Ecto neural progenitor cell (in vitro differentiated cells): ENCODE measurements at places on chromosomes 1 and 21.

DNA sequence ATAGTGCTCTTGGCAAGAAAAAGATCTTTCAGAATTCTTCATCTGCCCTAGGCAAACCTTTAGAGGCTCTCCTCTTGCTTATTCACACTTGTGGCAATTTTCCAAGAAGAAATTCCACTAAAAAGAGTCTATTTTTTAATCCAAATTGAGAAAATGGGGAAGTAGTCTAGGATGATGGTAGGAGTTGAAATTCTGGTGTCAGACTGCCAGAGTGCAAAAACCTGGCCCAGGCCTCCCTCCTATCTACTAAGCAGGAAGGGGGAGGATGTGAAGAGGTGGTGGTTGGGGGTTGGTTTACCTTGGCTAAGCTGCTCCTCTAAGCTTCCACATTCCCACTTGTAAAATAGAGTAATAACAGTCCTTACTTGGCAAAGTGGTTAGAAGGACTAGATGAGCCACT is 120.6 kb upstream of the KCNJ15 start:
- DNase-seq: no peak

DNA sequence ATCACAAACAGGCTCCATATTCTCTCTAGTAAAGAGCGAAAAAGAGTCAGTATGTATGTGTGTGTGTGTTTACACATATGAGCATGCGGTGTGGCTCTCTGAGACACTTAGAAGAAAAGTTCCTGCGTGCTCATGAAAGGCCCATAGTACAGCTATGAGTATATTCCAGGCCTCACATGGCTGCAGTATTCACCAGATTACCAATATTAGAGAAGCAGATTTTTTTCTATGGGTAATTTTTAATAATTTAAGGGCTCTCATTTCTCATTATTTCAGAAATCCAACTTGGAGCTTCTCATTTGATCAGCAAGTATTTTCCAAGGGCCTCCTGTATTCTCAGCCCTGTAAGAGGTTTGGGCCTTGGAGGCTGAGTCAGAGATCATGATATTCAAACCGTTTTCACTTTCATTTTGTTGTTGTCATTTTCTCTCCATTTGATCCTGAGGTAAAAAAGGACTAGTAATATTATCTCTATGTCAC is 232.9 kb upstream of the SGIP1 start:
- no peak for DNase-seq

DNA sequence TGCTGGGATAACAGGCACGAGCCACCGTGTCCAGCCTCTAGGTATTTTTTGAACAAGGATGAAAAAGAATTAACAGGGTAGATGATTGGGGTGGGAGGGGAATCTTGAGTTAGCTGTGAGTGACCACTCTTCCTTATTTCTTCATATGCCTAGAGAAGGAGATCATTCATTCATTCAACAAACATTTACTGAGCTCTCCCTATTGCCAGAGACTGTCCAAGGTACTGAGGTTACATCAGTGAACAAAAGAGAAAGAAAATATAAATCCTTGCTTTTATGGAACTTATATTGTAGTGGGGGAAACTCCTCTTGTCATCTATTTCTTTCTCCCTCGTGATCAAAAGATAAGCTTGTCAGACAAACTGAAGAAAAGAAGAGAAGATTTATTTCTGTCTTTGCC is 62.9 kb downstream of the S1PR1 start:
- no peak for DNase-seq

GRCh38 chr21:46435786-46436227 is 22.9 kb upstream of the DIP2A start:
- no peak for DNase-seq

- peak; percentile 4 for DNase-seq
Measured at GRCh38 chr1:116157096-116157495, 45.9 kb downstream of the MAB21L3 start.

DNA sequence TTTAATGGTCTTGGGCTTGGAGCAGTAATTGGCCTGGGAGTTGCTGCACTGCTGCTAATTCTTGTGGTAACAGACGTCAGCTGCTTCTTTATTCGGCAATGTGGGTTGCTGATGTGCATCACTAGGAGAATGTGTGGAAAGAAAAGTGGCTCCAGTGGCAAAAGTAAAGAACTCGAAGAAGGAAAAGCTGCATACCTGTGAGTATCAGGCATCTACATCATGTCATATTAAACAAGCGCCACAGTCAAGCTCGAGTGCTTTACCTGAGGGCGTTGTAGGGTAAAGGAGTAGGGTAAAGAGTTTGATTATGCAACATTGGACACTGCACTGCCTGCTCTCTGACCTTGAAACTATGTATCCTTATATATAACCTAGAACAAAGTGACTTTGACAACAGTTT is 510.6 kb downstream of the NCAM2 start:
- no peak for DNase-seq

GRCh38 chr1:26336477-26337205 is 17.3 kb downstream of the CRYBG2 start:
- DNase-seq: peak; percentile 90

DNA sequence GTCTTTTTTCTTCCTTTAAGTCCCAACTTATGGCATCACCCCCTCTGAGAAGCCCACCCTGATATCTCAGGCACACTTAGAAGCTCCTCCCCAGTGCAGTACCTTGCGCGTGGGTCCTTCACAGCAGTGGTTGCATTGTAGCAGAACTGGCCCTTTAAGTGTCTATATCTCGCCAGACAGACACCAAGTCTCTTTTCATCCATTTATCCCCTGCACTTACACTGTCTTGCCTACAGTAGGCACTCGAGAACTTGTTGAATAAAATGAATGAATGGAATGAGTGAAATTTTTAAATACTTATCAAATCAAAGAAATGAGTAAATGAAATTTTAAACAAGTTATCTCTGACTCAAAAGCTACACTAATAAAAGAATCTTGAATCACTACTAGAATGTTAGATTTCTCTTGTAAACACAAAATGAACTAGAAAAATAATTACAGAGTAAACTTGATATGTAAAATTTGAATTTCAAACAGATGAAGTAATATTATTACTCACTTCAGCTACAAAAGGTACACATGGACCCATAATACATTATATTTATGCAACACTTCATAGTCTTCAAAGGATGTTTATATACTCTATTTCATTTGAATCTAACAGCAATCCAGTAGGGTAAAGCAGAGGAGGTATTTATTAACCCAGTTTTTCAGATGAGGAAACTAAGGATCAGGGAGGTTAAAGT is 54.7 kb upstream of the MAN1A2 start:
- no peak for DNase-seq

DNA sequence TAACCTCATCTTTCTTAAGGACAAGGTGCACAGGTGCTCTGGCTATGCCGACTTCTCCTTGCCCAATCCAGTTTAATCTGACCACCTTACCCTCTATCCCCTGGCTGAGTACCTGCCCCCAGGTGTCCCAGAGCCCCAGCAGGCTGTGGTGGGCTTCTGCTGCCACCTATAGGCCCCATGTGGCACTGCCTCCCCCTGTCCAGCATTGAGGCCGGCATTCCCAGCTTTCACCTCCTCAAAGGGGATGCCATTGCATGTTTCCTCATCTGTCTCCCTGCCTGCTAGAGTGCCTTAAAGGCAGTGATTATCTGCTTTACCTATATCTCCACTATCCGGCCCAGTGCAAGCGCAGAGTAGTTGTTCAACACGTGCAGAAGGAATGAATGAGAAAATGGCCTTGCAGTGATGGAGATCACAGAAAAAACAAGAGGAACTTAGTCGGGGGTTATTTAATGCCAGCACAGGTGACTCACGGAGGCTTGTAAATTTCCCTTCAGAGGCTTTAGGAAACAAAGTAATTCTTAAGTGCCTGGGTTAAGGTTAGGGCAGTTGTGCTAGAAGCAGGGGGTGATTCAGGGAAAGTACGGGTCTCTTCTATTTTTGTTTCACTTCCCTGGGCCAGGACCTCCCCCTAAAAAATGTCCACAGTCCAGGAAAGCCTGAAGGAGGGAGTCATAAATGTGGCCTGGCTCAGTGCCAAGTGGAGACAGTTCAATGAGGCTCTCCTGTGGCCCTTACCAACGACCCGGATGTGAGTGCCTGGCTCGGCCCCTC is 131.8 kb upstream of the NGF start:
- peak; percentile 70 for DNase-seq

DNA sequence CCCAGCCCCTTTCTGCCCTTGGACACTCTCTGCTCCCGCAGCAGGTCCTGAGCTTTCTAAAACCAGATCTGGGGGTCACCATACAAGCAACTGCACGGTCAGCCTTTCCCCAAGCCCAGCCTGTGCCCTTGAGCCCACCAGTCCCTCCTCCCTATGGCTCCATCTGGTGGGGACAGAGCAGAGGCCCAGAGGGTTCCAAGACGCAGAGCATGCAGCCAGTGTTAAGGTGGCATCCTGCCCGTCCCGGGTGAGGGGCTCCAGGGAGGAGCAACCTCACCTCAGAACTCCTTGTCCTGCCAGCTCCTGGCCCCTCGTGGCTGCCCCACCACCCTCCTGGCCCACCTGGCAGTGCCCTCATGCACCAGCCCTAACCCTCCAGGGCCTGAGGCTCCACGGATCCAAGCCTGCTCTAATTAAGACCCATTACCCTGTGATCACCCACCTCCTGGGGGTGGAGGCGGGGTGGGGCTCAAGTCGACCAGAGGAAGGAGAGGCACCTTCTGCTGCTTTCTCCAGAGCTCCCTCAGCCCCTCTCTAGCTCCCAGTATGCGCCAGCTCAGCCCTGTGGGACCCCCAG is 8.5 kb downstream of the CHD5 start:
- DNase-seq: no peak

- no peak for DNase-seq
Measured at GRCh38 chr1:18723701-18724411, 93.2 kb downstream of the PAX7 start.

- DNase-seq: peak; percentile 92
Measured at GRCh38 chr1:43172527-43172972, 420 bp downstream of the CFAP57 start.

DNA sequence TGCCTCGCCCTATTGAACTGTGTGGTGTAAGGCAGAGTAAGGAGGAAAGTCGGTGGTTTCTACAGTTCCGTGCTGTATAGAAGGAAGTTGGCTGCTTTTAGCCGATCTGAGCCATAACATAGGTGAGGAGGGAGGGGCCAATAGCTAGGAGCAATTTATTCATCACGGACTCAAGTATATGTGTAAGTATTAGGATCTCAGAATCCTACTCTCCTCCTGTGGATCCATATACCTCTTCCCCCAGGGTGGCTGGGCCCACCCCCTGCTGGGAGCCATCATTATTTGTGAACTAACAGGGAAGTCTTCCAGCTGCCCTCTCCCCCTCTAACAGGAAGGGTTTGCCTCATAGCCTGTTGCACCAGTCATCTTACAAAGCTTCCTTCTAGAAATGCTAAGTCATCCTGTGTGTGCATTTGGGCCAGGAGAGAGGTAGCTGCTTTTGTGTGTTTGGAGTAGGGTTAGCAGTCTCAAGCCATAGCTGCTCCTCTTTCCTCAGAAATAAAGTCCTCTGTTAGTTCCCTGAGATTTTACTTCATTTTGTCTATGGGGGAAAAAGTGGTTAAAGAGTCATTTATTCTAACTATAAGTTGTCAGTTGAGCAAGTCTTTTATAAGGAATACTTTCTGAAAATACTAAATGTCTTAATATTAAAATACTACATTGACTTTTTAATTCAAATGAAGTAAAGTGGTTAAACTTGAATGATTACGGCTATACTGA is 14.9 kb upstream of the CENPS start:
- DNase-seq: no peak

GRCh38 chr1:32997381-32997891 is 32.8 kb upstream of the RNF19B start:
- DNase-seq: no peak

DNA sequence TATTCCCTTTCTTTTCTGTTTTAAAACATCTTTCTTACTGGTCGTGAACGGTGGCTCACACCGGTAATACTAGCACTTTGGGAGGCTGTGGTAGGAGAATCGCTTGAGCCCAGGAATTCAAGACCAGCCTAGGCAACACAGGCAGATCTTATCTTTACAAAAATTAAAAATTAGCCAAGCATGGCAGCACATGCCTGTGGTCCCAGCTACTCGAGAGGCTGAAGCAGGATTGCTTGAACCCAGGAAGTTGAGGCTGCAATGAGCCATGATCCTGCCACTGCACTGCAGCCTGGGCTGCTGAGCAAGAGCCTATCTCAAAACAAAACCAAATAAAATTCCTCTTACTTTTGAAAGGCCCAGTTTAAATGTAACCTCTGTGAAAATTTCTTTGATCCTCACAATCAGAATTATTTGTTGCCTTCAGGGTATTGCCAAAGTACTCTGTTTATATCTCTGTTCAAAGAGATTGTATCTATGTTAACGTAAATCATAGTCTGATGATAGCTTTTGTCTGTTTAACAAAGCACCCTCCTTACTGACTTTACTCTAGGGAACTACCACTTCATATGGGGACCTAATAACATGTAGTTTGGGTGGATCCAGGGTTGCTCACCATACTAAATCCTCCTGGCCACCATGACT is 71.6 kb downstream of the RERE start:
- no peak for DNase-seq

GRCh38 chr1:166836733-166837132 is 2.5 kb upstream of the POGK start:
- no peak for DNase-seq

GRCh38 chr1:185971688-185972087 is 237.5 kb downstream of the HMCN1 start:
- DNase-seq: no peak

- DNase-seq: no peak
Measured at GRCh38 chr1:57848406-57848805, 424.5 kb upstream of the DAB1 start.

GRCh38 chr1:56330391-56331026 is 248.9 kb downstream of the PLPP3 start:
- DNase-seq: no peak

GRCh38 chr1:54777431-54777830 is 13.1 kb upstream of the PARS2 start:
- DNase-seq: no peak

GRCh38 chr1:85116856-85117255 is 68.6 kb upstream of the MCOLN3 start:
- DNase-seq: no peak

GRCh38 chr1:206713070-206713469 is 28.4 kb downstream of the MAPKAPK2 start:
- no peak for DNase-seq

DNA sequence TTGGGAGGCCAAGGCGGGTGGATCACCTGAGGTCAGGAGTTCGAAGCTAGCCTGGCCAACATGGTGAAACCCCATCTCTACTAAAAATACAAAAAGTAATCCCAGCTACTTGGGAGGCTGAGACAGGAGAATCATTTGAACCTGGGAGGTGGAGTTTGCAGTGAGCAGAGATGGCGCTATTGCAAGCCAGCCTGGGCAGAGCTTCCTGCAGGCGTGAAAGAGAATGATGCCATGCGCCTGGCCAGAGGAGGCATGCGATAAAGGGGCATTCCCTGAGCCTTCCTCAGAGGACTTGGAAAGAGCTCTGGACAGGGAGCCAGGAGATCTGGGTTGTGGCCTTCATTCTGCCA is 3.2 kb downstream of the E2F2 start:
- DNase-seq: no peak

GRCh38 chr1:214638459-214638807 is 35.4 kb downstream of the CENPF start:
- no peak for DNase-seq

- DNase-seq: no peak
Measured at GRCh38 chr1:112319371-112320040, 76.5 kb upstream of the CTTNBP2NL start.

- no peak for DNase-seq
Measured at GRCh38 chr1:171346881-171347280, 32.9 kb downstream of the FMO4 start.
